Activated CD4-positive, alpha-beta T cell treated with anti-CD3 and anti-CD28 coated beads, Interleukin-2, amount 50 U/mL, for 48 hours (primary cell): ENCODE measurements at places on chromosomes 7 and 10.

GRCh38 chr7:23214423-23214822, 32.2 kb upstream of the GPNMB start:
- no peak for DNase-seq

DNA sequence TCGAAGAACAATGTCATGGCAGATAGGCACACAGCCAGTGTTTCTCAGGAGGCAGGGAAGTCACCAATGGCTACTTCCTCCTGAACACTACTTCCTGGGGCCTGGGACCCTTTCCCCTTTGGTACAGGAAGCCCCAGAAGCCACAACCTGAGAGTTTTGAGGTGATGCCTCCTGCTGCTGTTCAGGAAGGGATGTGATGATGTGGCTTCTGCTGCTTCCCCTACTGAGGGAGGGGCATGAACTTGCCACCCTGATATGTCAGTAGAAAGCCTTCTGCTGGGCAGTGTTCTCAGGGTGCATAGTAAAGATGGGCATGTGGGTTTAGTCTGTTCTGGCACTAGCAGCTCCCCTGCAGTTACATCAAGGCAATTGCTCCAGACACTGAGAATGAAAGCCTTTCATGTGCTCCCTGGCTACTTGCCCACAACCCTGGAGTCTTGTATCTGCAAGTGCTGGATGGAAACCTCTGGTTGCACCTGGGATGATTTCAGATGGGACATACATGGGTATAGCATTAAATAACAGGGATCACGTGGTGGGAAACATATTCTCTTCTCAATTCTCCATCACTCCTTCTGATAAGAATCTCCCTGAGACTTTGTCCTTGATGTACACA, 69.3 kb downstream of the ADRA2A start:
- DNase-seq = no peak

DNA sequence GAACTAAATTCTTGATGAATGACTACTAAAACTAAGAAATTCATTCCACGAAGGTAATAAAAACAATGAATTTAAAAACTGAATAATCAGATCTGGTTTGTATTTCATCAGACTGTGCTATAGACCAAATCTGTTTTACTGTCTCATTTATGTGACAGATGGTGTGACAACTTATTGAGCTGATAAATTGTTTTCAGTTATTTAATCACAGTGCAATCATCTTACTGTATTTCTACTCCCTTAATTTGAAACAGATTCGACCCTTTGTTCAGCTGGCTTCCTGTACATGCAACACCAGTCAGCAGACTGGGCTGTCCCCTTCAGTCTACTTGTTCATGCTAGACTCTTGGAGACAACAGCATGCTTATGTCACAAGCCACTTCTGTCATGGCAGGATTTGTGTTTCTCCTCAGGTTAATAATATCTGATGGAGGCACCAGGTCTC, 150.9 kb downstream of the MBL2 start:
- DNase-seq = no peak

GRCh38 chr10:1513221-1513620, 224.1 kb downstream of the ADARB2 start:
- DNase-seq = no peak

DNA sequence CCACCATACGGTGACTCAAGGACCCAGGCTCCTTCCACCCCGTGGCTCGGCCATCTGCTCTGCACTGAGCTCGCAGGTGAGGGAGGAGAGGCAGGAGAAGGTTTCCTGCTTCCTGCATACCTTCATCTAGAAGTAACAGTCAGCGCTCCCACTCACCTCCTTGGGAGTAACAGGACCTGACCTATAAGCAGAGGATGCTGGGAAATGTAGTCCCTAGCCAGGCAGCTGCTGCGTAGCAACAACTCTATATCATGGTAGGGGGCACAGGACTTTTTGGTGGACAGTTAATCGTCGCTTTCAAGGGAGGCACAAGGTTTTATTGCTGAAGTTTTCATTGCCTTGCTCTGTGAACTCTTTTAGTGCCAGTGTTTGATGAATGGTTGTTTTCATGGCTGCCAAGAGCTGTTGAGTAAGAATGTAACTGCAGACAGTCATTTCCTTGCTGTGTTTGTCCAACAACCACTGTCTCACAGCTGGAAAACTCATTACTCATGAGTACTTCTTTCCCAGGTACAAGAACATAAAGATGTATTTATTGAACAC, 10.2 kb upstream of the ZFYVE27 start:
- no peak for DNase-seq

DNA sequence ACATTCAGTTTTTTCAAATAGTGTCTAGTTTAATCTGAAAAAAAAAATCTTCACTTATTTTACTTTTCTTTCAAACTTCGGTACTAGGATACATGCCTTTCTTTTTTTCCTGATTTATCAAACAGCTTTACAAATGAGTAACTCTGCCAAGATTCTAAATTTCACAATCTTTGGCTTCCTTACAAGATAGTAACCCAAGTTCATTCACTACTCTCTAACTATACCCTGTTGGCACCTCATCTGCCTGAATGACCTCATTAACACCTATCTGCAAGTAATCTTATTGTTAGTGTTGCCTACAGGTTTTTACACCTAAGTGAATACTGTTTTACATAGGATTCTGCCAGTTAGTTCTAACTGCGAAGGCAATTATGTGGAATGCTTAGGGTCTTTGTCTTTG, 159.8 kb downstream of the FOXP2 start:
- no peak for DNase-seq

GRCh38 chr10:7248148-7248547, 162.7 kb downstream of the SFMBT2 start:
- no peak for DNase-seq

GRCh38 chr7:46945328-46945727, 636.6 kb downstream of the TNS3 start:
- DNase-seq = no peak

GRCh38 chr7:17103170-17103569, 195.3 kb upstream of the AHR start:
- no peak for DNase-seq

DNA sequence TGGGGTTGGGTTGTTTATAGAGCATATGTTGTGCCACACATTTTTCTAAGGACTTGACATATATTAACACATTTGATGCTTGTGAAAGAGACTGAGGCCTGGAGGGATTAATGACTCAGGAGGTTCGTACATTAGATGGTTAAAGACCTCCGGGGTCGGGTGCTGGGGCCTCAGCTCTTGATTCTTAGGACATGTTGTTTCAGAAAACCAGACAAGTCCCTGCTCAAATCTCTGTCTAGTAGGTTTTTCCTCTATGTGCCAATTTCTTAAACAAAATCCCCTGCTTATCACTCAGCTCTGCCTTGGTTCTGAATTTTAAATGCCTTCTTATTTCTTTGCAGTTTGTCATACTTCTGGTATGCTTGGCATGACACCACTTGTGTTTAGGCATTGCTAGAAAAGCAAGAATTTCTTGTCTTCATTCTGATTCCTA, 5.8 kb downstream of the UPP1 start:
- DNase-seq = no peak

DNA sequence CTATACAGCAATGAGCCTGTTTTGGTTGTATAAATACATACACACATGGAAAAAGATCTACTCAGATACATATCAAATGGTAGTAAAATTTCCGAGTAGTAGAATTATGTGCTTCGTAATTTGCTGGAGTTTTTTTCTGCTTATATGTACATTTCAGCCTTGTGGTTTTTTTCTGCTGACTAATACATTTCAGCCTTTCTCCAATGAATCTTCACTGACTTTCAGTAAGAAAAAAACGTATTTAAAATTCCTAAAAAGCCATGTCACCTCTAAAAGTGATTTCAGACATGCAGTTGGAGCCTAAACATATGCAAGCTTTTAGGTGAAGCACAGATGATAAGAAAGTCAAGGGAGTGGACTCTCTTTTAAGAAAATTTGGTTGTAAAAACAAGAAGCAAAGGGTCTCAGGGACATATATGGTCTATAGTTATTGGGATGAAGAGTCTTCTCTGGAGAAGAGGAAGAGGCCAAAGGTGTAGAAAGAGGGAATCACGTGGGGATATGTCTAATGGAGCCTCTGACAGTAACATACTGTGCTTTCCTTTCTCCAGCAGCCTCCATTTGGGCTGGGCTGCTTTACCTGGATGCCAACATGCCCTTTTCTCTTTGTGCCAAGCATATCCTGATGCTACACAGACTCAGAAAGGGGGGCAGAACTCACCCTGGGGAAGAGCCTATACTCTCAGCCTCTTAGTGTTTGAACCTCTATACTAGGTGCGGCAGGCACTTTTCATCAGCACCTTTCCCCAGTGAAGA, 2.4 kb downstream of the AMPH start:
- DNase-seq = no peak

GRCh38 chr10:112640638-112641037, 193.6 kb downstream of the VTI1A start:
- DNase-seq = no peak

DNA sequence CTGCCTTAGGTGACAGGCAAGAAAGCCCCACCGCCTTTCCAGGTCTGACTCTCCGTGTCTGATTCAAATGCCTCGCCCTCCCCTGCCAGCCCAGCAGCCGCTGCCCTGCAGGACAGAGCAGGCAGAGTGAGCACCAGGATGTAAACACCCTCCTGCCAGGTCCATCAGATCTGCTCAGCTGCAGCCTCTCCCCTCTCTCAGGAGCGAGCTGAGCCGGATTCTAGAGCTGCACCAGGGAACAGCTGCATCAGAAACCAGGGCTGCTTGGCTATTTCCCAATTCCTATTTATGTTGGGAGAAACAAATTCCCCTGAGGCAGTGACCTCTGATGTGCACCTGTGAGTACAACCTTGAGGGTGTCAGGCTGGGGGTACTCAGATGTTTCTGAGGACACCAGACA, 121.5 kb upstream of the ZMIZ1 start:
- DNase-seq = no peak
